ENCODE measurements at places on chromosomes 4 and X.

DNA sequence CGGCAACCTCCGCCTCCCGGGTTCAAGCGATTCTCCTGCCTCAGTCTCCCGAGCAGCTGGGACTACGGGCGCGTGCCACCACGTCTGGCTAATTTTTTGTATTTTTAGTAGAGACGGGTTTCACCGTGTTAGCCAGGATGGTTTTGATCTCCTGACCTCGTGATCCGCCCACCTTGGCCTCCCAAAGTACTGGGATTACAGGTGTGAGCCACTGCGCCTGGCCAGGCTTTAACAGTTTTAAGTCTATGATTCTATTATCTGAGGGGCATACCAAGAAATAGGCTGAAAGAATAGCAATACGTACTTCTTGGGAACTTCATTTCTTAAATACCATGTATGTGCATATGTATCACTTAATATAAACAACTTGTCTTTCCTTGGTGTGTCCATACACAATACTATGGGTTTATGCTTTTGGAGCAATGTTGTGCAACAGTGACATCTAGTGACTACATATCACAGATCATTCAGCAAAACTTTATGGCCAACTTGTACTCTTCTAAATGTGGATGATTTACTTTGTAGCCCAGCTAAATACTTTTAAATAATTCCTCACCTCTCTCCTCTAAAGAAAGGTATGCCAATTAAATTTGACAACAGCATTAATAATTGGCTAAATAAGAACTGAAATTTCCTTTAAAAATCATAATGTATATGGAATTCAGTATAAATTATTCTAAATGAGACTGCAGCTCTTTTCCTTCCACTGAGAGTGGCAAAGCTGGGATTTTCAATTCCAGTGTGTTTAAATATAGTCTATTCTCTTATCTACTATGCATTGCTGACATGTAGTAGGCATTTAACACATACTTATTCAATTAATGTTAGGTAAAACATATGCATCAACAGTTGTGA lies 10.4 kb downstream of the SLC9B1 start:
- DNase-seq: peak; percentile 87

DNA sequence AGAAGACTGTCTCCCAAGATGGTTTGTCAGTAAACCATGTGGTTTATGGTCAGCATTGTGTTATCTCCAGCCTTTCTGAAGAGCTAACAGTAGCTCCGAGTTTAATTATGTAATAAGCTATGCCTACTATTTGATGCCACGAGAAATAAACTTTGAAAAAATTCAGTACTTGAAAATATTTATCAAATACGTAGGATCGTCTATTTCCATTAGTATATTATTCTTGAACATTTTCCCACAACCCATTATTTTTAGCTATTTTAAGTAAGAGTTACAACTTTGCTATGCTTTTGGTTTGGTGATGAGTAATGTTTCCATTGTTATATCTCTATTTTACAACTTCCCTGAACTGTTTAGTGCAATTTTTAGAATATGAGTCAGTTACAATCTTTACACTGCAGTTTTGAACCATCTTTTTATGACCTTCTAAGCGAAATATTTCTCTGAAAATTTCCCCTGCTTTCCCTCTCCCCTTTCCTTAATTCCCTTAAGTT lies 44.5 kb upstream of the TRIM2 start:
- DNase-seq: no peak

GRCh38 chrX:103678199-103678993 lies 8.1 kb downstream of the MORF4L2 start:
- no peak for DNase-seq

DNA sequence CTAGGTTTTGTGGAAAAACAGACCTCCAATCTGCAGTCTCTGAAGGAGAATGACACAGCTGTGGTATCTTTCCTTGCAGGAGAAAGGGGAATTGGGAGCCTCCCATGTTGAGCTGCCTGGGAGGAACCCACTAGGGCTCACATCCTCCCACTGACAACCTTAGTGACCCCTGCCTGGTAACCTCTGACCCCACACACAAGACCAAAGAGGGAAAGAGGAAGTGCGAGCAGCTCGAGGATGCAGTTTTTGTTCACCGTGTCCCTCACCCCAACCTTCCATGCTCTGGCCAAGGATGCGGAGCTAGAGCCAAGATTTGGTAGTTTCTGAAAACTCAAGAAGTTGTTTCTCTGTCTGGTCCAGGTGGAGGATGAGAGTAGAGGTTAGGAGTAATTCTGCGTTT lies 5.4 kb upstream of the ZXDA start:
- DNase-seq: no peak

DNA sequence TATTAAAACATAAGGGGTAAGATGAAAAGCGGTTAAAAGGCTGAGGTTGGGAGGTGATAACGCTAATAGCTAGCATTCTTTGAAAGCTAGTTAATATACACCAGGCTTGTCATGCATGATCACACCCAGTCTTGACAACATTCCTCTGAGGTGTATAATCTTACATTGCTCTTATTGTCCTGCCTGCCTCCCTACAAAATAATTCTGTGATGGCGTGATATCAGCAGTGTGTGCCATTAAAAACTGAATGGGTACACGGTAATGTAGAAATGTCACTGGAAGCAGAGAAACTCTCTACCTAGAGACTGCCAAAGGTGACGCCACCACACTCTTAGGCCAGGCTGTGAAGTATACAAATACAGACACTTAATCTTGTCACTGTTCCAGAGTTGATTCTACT lies 68.1 kb downstream of the DIAPH2 start:
- DNase-seq: no peak

DNA sequence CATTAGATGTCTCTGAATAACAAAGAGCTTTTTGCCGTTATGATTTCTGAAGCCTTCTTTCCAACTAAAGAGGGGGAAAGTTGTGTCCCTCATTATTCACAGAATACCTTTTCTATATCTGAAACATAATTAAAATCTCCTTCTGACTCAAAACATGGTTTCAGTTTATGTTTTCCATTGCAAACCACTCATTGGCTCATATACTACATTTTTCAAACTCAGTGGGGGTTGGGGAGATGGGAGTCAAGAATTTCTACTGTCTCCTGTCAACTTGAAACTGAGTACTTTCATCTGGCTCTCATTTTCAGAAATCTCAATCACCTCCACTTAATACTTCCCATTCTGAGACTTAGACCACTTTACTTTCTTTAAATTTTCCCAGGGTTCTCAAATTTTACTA lies 1839.5 kb upstream of the PCDH10 start:
- no peak for DNase-seq

DNA sequence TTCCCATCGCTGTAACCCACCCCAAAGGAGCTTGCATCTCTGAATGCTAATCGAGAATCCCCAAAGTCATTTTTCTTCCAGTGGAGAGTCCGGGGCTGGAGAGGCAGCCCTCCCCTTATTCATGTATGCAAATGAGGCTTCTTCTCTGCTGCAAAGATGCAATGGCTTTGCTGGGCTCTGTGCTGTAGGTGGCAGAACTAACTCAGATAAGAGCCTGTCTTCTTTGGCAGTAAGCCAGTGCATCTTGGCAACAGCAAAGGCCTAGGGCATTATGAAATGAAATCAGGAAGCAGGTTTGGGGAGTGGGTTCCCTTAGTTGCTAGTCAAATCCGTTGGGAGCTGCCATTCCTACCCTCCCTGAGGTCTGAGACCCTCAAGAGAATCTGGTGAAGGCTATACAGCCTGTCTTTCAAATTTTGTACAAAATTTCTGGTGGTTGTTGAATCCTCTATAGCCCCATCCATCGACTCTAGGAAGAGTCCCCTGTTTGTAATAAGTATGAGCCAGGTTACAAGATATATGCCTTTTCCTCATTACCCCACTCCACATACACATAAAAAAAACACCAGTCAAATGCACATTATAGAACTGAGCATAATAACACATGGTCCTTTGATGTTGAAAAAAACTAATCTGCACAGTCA lies 290.6 kb upstream of the TAPT1 start:
- DNase-seq: peak; percentile 79

DNA sequence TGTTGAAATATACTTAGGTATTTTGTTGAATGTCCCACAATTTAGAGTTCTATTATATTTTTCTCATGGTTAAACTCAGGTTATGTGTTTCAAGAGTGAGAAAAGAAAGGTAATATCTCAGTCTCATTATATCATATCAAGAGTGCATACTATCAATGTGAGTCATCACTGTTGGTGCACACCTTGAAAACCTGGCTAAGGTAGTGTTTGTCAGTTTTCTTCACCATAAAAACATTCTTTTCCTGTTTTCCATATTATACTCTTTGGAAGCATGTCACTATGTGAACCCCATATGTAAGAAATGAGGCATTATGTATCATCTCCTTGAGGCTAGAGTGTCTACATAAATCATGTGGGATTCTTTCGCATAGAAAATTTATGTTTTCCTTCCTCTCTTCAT lies 307.6 kb upstream of the CTSO start:
- no peak for DNase-seq

GRCh38 chr4:98482503-98482846 lies 175.9 kb downstream of the TSPAN5 start:
- DNase-seq: no peak

DNA sequence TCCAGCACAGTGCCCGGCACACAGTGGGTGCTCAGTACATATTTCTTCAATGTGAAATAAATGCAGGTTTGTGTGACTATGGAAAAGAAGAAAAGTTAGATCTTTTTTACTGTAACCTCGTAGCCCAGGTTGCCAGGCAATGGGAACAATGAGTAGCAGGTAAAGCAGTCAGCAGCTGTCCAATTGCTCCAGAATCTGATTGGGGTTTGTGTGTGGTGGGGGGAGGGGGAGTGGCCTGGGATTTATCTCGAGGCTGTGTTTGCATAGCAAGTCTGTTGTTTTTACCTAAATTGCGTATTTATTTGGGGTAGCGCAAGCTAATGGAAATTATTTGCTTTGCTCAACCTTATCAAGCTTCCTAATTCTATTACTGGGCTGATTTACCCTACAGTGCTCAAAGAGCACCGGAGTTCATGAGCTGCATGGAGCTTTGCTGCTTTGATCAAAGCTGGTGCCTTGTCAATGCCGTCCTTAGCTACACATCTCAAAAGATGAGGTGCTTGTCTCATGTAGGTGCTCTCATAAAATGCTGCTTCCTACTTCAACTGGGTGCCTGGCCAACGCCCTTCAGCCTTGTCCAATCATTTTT lies 145.0 kb upstream of the DGKK start:
- DNase-seq: no peak

DNA sequence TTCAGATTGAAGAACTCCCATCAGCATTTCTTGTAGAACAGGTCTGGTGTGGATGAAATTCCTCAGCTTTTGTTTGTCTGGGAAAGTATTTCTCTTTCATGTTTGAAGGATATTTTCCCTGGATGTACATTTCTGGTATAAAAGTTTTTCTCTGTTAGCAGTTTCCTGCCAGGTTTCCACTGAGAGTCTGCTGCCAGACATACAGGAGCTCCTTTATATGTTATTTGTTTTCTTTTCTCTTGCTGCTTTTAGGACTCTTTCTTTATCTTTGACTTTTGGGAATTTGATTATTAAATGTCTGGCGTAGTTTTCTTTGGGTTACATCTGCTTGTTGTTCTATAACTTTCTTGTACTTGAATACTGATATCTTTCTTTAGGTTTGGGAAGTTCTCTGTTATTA lies 486.5 kb downstream of the ARAP2 start:
- DNase-seq: no peak

- DNase-seq: no peak
These were observed 45.2 kb downstream of the ZNF674 start for GRCh38 chrX:46500054-46500453.

DNA sequence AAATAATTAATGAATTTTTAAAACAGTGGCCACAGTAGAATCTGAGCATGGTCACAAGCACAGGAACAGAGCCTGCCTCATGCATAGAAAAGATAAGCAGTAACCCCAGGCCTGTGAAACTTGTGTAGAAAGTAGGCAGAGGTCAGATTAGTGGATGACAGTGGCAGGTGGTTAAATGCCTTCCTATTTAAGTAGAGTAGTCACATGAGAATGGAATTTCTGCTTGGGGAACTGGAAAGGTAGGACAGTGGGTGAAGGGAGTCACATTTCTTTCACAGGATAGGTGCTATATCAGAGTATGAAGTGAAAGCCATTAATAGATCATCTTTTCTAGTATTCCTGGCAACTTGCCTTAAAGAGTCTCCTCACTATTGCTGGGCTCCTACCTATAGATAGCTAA lies 34.9 kb upstream of the ASB12 start:
- DNase-seq: no peak

- no peak for DNase-seq
These were observed 46.9 kb upstream of the YTHDC1 start for GRCh38 chr4:68396756-68397155.

DNA sequence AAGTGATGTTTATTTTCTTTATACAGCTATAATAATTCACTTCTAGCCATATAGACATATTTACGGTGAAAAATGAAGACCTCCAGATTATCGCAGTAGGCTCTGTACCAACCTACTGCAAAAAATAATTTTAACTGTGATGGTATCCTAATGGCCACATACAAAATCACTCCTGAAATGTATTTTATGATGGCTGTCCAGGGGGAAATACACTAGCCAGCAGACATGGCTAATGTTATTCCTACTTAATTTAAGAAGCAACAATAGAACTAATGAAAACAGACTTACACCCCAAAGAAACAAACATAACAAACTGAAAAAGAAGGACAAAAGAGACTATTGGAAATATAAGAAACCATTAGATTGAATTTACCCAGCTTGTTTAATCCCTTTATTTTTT lies 4.6 kb downstream of the NKX6-1 start:
- DNase-seq: peak; percentile 66

- DNase-seq: no peak
These were observed 241.6 kb upstream of the PUDP start for GRCh38 chrX:7389576-7389975.

GRCh38 chr4:57200799-57201327 lies 90.7 kb upstream of the IGFBP7 start:
- peak; percentile 11 for DNase-seq

- DNase-seq: no peak
These were observed 18.8 kb downstream of the NEXMIF start for GRCh38 chrX:74906417-74906816.

DNA sequence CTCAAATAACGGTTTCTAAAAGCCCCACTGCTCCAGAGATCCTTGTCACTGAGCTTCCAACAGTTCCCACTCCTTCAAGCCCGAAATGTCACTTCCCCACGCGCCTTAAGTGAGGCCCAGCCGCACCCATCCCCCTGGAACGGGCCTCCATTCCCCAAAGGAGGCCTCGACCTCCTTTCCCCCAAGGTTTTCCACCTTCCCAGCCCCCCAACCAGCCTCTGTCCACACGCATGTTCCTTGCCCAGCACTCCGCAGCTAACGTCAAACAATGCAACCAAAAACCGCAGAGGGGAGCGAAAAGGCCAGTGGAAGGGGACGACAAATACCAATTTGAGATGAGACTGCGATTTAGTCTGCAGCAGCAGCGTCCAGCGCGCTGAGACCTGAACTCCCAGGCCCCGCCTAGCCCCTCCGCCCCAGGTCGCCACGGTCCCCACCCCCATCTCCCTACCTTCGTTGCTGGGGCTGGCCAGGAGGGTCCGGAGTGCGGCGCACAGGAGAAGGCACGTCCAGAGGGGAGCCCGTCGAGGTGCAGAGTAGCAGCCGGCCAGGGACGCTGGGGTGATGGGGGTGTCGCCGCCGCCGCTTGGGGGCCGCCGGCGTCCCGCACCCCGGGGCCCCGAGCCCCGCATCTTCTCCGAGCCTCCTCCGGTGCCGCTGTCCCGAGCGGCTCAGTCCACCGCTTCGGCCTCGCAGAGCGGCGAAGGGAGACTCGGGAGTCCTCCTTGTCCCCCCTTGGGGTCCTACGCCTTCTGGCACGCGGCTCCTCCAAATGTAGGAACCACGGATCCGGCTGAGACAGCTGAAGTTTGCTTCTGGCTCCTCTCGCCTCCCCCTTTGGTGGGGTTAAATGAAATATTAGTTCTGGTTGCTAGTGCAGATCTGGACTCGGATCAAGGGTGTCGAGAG lies 924 bp downstream of the EPHA5 start:
- peak; percentile 80 for DNase-seq
